NCI-H187 treated with DMSO at 0.1 percent for 48 hours (cell line): ENCODE measurements at places on chromosomes 2 and 18.

DNA sequence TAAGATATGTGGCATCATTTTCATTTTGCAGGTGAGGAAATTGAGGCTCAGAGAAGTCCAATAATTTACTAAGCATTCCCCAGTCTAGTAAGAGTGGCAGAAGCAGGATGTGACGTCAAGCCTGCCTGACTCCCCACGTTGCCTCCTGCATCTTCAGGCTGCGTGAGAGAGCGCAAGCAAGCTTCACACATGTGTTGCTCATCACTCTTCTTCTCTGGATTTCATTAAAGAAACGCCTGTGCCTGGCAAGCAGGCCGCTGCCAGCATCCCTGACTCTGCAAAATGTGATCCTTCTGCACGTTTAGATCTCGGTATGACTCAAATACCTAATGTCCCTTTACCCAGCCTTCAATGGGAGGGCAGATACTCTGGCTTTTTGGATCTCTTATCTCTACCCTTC, 96.8 kb downstream of the PRKCE start:
- no peak for DNase-seq

DNA sequence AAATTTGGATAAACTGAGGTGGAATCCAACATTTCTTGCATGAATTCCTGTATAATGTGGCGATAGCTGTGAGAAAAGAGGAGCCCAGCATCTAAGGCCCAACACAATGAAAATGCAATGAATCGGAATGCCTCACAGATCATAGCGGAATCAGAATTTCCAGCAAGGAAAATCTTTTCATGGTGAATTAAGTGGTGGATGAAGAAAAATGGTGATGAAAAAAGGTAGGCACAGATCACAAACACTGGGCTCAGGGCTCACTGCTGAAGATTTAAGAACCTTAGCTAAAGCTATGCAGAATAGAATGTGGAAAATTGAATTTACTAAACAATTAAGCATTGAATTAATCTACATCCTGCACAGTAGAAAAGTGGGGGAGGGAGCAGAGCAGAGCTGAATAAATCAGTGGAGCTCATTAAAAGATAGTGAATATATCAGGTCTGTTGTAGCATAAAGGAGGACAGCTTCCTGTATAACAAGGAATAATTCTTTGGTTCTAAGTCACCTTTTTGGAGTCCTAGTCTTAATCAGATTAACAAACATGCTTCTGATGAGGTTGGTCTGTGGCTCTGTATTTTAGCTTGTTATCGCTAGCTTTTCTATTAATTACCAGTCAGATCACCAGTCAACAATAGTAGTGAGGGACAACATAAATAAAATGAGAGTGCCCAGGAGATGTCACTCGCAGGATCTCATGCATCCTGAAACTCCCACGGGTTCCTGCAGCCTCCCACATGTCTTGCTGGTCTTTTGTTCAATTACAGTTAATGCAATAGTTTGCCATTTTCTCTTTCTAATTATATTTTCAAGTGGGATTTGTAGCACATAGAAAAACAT, 27.0 kb downstream of the MEIS1 start:
- no peak for DNase-seq

- DNase-seq = no peak
These were observed 42.3 kb upstream of the ALPP start for GRCh38 chr2:232336241-232336736.

DNA sequence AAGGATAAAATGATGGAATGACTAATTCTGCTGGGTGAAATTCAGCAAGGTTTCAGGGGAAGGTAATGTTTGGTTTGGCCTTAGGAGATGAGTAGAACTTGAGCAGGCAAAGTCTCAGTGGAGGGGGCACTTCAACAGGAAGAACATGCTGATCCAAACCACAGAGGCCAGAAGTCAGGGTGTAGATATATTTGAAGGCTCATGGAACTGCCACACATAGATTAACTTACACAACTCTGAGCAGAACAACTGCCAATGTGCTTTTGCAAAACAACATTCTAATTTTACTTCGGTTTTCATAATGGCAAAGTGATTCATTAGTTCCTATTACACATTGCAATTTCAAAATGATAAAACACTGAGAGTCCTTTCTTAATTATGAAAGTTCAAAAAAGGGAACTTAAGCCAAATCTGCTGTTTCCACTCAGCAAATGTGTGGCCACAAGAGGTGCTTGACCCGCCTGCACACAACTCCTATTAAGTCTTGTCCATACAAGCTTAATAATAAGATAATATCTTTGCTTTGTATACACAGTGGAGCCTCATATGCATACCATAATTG, 284.8 kb downstream of the MREG start:
- DNase-seq = no peak

DNA sequence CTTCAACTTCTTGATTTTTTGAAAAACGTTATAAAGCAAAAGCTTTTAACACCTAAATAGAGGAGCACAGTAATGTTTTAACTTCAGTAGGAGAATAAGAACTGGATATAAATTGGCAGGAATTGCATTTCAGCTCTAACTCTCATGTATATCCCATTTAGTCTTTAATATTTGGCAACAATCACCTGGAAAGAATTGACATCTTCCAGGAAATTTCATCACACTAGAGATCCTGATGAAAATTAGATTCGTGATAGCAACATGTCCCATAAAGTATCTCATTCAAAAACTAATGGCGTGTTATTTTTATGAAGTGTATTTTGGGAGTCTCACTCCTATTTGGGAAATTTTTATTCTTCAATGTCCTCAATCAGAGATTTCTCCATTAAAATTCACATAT, 131.1 kb upstream of the DNAJC10 start:
- DNase-seq = no peak

DNA sequence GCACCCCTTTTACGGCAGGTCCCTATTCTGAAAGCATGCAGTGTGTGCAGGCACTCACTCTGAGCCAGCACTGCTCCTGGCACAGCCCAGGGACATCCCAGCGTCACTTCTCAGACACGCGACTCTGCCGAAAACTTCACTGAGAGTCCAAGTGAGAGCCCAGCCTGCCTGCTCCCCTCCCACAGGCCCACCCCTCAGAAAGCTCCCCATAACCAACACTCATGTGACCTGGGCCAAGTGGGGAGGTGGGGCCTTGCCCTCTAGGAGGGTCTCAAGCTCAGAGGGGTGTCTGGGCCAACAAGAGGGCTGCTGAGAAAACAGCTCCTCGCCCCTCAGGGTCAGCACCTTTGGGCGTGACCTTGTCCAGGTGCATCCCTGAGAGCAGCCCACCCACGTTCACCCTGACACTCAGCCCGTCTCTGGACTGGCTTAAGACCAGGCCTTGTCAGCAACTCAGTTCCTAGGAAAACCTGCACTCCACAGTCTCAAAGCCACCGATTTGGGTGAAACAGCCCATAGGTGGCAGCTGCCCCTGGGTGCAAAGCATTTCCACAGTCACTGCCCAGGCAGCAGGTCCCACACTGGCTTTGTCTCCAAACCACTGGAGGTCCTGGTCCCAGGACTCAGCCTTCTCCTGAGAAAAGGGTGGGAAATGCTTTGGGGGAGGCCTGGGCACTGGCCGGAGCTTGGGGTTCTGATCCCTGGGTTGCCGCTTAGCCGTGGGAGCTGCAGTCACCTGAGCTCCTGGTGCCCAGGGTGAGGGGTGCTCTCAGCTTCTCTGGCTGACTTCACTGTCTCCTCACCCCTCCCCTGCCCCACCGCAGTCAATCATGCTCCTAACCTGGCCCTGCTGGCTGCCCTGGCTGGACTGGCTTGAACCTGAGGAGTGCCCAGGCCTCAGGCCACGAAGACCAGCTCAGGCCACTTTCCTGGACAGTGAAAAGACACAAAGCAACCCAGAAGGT, 209.6 kb downstream of the HDAC4 start:
- no peak for DNase-seq

DNA sequence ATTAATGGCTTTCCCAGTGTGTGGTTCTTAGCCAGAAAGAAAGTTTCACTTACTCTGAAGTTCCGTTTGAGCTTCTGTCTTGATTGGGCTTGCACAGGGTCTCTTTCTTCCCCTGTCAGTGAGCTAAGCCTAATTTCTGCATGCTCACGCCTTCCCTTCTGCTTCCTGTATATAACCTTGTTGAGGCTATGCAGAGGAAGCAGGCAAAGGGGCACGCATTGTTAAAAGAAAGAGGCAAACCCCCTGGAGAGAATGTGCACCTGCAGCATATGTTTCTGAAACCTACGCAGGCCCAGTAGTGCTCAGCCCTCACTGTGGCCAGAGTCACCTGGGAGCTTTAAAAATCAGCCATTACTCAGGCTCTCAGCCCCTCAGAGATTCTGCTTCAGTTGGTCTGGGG, 14.5 kb upstream of the PLA2R1 start:
- no peak for DNase-seq
